ENCODE measurements at places on chromosomes 13 and 19.

GRCh38 chr13:49584771-49585182 is 581 bp downstream of the RCBTB1 start:
- DNase-seq: no peak

DNA sequence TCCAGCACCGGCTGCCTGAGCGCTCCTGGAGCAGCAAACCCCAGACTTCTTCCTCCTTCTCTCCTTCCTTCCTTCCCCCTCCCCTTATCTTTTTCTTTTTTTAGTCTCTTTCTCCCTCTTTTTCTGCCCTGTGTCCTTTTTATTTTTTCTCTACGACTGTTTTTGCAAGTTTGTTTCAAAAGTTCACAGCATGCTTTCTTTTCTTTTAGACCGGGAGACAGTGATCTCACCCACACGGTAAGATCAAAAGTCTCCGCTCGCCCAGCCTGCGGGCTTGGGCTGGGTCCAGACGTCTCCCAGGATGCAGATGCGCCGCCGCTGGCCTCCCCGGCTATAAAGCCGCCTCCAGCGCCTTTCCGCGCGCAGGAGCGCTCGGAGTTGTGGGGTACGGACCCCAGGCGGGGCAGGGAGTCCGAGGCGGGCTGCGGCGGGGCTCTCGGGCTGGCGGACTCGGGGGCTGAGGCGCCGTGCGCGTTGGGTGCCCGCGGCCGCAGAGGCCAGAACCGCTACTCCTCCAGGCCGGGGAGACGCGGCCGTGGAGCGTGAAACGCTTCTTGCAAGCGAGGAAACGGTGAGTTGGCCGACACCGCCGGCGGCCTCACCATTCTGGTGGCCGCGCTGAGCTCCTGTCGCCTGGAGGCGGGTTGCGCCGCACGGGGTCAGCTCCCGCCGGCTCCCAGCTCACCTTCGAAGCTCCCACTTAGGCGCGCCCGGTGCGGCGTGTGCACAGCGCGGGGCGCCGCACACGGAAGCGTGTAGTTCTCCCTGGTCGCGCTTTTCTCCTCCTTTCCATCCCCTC is 2.0 kb upstream of the TSHZ3 start:
- no peak for DNase-seq

GRCh38 chr19:34172661-34173192 is 423 bp downstream of the LSM14A start:
- no peak for DNase-seq

GRCh38 chr19:16018106-16018755 is 58.1 kb upstream of the TPM4 start:
- DNase-seq: no peak

DNA sequence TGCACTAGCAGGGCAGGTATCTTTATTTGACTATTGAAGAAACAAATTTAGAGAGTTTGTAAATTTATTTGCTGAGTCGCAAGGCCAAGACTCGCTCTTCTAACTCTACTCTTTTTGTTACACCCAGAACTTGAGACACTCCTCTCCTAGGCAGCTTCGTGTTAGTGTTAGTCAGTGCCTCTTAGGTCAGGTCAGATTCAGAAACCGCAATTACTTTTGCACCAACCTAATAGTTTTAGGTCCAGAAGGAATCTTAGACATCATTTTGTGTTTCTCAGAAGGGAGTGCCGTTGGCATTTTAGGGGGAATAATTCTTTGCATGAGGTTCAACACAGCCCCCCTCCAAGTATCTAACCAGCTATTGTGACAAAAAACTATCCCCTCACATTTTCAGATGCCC is 8.8 kb downstream of the GPR180 start:
- no peak for DNase-seq

DNA sequence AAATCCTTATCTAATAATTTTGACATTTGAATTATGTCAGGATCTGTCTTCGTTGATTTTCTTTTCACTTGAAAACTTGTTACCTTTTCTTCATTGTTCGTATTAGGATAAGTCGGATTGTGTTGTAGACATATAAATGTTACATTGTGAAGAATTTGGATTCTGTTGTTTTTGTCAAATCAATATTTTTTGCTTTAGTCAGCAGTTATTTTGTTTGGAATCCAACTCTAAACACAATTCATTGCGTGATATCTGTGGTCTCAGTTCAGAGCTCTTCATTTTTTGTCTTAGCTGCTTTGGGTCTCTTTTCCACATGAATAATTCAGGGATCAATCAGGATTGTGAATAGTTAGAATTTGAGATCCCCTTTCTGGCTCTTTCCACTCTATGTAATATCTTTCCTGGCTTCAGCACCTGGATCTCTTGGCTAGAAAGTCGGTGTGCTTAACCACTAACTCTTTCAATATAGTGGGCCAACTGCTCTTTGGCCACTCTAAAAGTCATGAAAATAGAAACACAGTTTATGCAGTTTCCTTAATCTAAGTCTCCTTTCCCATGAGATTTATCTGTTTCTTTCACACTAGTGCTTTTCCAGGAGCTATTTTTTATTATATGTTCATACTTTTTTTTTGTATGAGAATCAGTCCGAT is 2494.2 kb upstream of the PCDH20 start:
- no peak for DNase-seq

DNA sequence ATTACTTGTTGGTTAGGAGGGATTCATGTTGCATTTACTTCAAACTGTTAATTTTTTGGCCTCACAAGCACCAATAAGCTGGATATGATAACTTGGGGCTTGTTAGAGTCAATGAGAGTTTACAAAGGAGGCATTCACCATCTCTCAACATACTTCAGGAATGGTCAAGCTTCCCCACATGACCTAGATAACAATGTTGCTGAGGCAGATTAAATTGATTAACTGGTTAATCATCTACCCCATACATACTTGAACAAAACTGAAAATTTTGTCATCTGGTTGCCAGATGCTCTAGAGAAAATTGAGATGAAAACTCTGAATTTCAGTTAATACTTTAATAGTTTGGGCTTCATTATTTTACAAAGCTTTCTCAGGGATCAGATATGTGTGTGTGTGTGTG is 43.0 kb upstream of the UBL3 start:
- no peak for DNase-seq

DNA sequence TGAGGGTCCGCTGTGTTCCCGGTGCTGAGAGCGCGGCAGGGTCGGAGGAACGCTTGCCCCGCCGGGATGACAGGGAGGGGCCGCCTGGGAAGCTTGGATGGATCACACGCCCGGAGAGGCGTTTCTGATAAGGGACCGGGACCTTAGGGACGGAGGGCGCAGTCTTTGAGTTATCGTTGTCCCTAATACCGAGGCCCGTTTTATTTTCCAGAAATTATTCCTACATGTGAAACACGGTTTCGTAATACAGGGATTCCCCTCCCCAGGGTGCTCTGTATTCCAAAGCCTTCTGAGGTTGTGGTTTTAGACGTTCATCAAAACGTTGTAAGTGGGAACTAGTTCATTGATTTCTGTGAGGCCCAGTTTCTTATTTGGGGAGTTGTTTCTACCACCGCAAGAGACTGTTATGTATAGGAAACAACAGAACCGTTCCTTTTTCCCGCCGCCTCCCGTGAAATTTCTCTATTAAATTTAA is 752 bp downstream of the PDCD5 start:
- no peak for DNase-seq

DNA sequence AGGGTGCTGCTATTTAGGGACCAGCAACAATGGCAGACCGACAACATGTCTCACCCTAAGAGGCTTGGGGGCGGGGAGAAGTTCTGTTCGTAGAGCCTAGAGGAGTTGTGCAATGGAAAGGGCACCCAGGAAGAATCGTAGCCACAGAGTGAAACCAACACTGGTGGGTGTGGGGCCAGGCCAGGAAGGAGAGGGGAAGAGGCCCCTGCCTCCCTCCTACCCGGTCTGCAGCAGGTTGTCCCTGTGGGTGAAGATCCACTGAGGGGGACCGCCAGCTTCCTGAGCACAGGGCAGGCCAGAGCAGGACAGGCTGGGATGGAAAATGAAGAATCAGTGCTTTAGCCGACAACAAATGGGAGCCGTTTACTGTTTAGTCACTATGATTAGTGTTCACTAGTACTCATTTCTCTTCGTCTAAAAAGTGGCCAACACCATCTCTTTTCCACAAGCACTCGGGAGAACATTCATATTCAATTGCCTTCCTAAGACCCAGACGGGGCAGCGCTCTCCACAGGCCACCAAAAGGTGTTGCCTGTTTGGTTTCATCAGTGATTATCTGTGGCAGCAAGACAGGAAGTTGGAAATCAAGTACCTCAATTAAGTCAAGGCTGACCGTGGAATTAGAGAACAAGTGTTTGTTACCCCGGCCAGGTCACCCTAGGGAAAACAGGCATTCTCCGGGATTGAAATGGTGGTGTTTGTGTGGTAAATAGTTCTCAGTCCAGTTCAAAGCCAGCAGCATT is 1.1 kb upstream of the ATP11A start:
- no peak for DNase-seq

- no peak for DNase-seq
Observed at GRCh38 chr13:23959231-23959862, 62.0 kb upstream of the C1QTNF9B start.

GRCh38 chr19:15555021-15555420 is 46.7 kb downstream of the CYP4F22 start:
- no peak for DNase-seq

GRCh38 chr19:4984438-4984990 is 15.6 kb downstream of the KDM4B start:
- no peak for DNase-seq

DNA sequence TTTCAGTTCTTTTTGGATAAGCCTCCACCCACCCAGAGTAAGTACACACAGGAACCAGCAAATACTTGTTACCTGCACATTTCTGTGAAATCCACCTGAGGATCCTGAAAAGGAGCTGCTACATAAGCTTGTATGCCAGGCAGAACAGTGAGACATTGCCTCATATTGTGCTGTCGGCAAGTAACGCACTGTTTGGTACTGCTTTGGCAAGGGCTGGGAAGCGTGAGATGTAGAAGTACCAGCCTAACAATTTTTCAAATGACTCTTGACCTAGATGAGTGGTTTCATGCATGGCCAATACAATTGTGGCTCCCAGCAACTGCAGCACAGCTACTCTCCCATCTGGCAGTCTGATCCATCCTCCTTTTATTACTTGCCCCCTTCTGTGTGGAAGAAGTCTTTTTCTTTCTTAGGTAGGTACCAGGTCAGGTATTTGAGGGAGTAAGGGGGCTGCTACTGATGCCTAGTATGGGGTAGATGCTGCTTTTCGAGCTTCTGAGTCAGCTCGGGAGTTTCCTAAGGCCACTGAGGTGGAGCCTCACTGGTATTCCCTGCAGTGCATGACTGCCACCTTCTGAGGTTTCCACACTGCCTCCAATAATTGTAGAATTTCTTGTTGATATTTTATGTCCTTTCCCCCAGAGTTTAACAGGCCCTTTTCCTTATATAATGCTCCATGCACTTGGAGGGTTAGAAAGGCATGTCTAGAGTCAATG is 52.2 kb downstream of the ZNF737 start:
- DNase-seq: no peak

DNA sequence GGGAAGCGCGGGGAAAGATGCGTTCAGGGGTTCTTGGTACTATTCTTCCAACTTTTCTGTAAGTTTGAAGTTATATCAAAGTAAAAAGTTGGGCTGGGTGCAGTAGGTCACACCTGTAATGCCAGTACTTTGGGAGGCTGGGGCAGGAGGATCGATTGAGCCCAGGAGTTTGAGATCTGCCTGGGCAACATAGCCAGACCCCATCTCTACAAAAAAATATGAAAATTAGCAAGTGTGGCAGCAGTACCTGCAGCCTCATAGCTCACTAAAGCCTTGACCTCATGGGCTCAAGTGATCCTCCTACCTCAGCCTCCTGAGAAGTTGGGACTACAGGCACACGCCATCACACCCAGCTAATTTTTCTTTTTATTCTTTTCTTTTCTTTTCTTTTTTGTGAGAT is 12.4 kb upstream of the ZNF77 start:
- DNase-seq: no peak

DNA sequence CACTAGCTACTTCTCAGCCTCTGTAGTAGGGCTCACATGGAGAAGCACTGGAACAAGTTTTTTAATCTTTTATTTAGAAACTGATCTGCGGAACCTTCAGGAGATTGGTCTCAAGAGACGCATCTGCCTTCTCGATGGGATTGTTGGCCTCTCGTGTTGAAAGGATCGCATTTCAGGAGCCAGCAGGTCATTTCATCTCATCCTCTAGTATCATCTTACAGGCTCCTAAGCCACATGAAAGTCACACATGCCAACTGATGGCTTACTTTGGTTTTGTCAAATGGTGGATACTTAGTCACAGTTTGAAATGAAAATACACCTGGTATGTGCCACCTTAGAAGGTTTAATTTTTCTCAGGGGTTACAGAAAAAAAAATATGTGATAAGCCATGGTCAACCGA is 1703.6 kb downstream of the EFNB2 start:
- no peak for DNase-seq

GRCh38 chr13:44605275-44605674 is 29.1 kb upstream of the TSC22D1 start:
- DNase-seq: no peak

- no peak for DNase-seq
Observed at GRCh38 chr13:110106726-110107125, 200.2 kb downstream of the COL4A1 start.

DNA sequence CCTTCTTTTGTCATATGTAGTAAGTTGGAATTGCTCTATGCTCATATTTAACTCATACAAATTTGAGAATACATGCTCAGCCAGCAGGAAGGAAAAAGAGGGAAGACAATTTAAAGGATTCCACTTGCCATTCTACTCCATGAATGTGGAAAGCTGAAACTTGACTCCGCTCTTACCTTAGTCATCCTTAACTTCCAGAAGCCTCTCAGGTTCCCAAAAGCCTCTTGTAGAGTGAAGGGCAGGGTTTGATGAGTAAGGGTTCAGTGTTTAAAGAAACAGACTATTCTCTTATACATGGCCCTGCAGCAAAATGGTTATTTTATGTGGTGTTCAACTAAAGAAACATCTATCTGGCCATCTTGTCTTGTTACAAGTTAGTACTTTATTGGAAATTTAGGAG is 27.1 kb downstream of the FAM124A start:
- no peak for DNase-seq

GRCh38 chr13:112582263-112582662 is 5.7 kb downstream of the TUBGCP3 start:
- no peak for DNase-seq

DNA sequence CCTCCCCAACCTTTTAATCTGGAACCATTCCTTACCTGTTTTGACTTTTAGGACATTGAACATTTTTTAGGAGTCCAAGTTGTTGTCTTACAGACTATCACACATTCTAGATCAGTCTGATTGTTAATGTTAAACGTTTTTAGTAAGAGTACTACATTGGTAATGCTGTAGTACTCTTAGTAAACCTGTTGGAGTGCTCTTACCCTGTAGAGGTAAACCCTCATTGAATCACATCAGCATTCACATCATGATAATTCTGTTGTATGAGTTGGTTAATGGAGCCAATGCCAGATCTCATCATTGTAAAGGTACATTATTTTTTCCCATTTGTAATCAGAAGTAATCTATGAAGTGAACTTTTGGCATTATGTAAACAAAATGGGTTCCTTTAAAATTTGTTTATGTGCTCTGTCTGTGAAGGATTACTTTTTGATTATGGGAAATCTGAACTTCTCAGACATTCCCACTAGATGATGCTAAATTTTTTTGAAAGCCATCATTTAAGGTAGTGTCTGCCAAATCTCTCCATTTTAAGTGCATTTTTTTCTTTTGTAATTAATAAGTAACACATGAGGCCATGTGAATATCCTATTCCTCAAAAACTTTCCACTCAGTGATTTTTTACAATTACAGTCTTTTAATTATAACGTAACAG is 55.2 kb downstream of the VWA8 start:
- no peak for DNase-seq

Data from occipital lobe (tissue), 3 donors.